ENCODE measurements at places on chromosomes 16 and 17.

DNA sequence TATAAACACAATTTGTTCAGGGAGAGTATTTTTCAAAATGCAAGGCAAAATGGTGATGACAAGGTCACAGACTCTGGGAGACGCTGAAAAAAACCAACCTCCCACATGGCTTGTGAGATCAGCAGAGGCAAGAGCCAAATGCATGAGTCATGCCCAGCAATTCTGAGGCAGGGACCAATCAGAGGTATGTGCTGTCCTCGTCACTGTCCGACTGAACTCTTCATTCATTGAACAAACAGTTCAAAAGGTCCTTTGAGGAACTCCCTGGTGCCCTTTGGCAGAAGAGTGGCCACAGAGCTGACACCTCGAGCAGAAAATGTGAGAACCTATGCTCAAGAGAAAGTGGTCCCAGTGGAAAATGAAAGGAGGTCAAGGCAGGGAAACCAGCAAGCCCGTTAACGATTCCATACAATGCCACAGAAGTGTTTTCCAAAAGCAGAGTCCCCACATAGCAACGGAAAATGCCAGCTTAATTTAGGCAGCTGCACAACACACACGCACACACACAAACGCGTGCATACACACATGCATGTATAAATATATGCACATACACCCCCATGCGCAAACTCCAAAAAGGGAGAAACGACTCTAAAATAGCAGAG, 50.9 kb downstream of the CDH11 start:
- H3K27ac ChIP-seq, result peak overlapping the region; percentile 74
- peak overlapping the region; percentile 19 for H3K4me3 ChIP-seq

DNA sequence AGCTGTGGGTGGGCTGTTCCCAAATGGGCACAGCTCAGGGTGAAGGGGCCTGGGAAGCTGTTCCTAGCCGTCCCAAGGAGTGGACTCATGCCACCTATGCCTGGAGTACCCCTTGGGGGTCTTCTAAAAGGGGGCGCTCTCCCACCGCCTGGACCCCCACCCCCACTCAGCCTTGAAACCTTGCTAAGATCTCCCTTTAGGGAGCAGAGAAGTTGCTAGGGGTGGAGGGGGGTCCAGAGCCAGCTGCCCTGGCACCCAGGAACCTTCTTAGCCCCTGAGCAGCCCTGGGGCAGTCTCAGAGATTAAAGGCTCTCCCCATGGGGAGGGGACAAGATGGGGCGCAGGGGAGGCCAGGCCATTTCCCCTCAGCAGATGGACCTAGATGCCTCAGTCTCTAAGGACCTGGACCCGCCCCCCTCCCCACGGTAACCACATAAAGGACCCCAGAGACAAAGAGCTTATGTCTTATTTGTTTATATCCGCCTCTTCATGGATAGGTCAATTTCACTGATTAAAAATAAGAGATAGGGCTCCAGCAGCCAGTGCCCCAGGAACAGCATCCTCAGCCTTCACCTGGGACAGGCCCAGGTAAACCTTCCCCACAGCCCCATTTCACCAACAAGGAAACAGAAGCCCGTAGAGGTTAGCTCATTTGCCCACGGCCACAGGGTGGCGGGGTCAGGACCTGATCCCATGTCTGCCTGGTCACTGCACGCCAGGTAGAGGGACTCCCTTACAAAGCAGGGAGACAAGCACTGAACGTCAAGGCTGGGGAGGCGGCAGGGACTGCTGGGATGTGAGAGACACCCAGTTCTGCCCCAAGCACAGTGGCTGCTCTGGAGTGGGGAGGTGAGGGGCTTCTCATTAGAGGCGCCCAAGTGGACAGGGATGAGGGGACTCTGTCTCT, 3.4 kb downstream of the MTSS2 start:
- peak overlapping the region; percentile 97 for H3K27ac ChIP-seq
- ATAC-seq, result no peak
- H3K36me3 ChIP-seq, result no peaks in the 10 kb centered on the region

GRCh38 chr16:56211435-56211981, 20.2 kb downstream of the GNAO1 start:
- no peaks in the 10 kb centered on the region for H3K36me3 ChIP-seq
- no peaks in the 10 kb centered on the region for H3K27me3 ChIP-seq
- ATAC-seq, result peak; percentile 41
- H3K4me3 ChIP-seq, result no peak overlapping the region
- H3K27ac ChIP-seq, result peak overlapping the region; percentile 61

GRCh38 chr17:76911299-76912017, 43.3 kb downstream of the MGAT5B start:
- H3K4me1 ChIP-seq, result no peaks in the 10 kb centered on the region
- peaks cover 73% of the 10 kb centered on the region for H3K27me3 ChIP-seq
- no peak overlapping the region for H3K27ac ChIP-seq
- no peak overlapping the region for H3K4me3 ChIP-seq
- ATAC-seq, result no peak

DNA sequence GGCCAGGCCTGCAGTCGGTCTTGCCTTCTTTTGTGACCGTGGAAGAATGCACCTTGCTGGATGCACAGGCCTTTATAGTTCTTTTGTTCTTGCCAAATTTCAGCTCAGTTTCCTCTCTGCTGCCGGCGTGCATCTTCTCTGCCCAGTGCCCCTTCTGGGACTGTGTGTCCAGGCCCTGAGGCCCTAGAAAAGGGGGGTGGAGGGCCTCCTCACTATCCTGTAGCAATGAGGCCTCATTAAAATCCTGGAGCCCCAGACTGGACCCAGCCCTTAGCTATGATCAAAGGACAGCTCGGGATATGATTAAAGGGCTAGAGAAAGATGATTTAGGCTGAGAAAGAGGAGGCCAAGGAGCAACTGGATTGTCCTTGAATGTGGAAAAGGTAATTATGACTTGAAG, 229.8 kb downstream of the SEC14L1 start:
- H3K36me3 ChIP-seq, result no peaks in the 10 kb centered on the region
- no peak overlapping the region for H3K4me3 ChIP-seq
- no peak for ATAC-seq
- no peaks in the 10 kb centered on the region for H3K27me3 ChIP-seq
- peak overlapping the region; percentile 91 for H3K27ac ChIP-seq
- peaks cover 71% of the 10 kb centered on the region for H3K4me1 ChIP-seq

DNA sequence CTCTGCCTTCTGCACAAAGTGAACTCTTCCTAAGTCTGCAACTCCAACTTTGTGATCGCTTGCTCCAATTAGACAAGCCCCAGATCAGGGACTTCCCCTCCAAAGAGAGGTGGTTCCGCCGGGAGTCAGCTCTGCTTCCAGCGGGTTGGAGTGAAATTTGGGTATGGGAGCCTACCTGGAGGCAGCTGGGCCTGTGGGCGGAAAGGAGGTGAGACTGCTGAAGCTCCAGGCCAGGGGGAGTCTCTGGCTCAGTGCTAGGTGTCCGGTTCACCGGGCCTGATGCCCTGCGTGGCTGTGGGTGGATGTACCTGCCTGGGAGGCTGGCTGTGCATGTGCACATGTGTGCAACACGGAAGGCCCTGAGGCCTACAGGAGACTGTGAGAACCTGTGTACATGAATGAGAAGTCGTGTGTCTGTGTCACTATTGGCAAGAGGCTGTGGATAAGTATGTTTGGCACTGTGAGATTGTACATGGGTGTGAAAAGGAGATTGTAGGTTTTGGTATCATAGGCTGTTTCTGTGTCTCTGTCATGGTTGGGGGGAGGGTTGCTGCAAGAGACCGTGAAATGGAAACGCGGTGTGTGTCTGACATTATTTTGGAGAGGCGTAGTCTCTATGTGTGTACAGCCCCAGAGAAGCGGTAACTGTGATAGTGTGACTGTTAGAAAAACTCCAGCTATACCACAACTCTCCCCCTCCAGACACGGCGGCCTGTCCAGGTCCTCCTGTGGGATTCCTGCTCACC, 4.2 kb downstream of the LHX1 start:
- H3K36me3 ChIP-seq, result no peaks in the 10 kb centered on the region
- ATAC-seq, result no peak
- H3K27me3 ChIP-seq, result peaks cover 100% of the 10 kb centered on the region
- no peak overlapping the region for H3K4me3 ChIP-seq
- no peak overlapping the region for H3K27ac ChIP-seq

DNA sequence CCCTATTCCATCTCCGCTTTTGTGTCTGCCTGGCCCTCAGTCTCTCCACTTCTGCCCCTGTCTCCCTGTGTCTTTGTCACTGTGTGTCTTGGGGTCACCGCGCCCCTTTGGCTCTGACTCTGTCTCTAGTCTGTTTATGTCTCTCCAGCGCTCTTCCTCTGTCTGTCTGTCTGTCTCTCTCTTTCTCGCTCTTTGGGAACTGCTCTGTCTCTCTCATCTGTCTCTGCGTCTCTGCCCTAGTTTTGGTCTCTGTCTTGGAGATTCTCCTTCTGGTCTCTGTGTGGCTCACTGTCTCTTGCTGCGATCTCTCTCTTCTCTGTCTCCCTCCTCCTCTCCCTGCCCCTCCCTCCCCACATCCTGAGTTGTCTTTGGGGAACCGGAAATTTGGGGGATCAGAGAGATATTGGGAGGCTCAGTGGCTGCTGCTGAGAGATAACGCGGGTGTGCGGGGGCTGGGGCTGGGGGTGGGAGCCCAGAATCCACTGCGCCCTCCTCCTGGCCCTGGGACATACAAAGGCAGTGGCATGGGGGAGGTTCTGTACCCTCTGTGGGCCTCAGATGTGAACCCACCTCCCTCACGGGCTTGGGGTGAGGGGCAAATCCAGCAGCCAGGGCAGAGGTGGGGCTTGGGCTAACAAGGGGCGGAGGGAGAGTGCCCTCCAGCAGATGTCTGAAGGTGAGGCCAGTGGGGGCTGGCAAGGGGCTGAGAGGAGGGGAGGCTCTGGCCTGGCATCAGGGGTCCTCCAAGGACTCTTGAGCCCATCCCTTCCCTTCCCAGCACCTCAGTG, 24.4 kb downstream of the LAT start:
- H3K4me3 ChIP-seq, result no peak overlapping the region
- peaks cover 8% of the 10 kb centered on the region for H3K27me3 ChIP-seq
- H3K36me3 ChIP-seq, result no peaks in the 10 kb centered on the region

All from gastroesophageal sphincter (tissue), 4 donors.